ENCODE measurements at places on chromosomes 6 and 20.

DNA sequence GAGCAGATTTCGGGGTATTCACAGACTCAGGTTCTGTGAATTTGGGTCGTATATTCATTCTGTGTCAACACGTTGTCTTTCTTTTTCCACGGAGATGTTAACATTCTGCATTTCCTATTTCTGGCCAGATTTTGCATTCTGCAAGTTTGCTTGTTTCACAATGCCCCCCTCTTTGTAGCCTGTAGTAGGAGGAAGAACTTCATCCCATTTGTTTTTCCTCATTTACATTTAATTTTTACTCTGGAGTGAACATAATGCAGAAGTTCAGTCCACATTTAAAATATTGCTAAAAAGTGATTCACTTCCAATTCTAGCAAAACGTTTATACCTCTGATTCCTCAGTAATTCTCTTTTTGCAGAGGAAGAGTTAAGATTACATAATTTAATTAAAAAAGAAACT is 12.9 kb downstream of the TAGAP start:
- DNase-seq = no peak

GRCh38 chr6:124573953-124574352 is 388.3 kb upstream of the RNF217 start:
- DNase-seq = no peak

DNA sequence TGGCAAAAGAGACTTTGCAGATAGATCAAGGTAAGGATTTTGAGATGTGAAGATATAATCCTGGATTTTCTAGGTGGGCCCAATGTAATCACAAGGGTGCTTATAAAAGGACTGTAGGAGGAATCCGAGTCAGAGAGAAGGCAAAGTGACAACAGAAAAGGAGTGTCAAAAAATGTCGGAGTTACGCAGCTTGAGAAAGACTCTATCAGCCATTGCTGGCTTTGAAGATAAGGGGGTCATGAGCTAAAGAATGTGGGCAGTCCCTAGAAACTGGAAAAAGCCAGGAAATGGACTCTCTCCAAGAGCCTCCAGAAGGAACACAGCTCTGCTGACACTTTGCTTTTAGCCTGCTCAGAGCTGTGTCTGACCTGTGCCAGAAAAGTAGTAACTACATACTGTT is 8.7 kb upstream of the RWDD1 start:
- DNase-seq = no peak

- DNase-seq = peak; percentile 89
Measured at GRCh38 chr6:43228951-43229802, at the start of gene DNPH1. DNPH1 (minus strand) TSS chr6:43229481; CDS start chr6:43229456, 25 bp downstream.

DNA sequence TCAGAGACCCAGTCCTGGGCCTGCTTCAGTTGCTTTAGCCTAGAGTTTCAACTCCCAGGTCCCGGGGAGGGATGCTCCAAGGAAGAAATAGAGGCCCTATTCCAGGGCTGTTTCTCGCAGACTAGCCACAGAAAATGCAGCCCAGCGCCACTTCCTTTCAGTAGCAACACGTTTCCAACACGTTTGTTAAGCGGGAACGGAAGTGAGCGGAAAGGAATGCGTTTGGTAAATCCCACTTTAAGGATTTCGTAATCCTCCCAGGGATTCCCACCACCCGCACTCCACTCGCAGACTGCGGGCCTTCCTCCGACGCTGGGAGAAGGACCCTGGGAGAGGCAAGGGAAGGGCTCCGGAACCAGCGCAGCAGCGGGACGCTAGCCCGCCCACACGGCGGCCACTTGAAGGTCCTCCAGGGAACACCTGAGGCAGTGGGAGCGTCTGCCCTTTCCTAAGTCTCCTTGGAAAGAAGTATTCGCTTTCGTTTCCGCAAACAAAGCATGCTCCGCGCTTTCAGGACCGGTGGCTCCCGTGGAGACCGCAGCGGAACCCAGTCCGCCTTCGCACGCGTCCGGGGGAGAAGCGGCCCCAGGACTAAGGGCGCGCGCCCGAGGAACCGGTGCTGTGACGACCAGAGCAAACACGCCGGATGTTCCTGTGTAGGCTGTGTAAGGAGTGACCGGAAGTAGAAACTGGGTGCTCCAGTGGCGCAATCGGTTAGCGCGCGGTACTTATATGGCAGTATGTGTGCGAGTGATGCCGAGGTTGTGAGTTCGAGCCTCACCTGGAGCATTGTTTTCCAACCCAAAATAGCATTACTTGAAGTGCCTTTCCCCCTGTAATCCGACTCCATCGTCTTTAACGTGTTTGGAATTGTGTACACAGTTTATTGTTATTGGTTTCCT is 227.6 kb upstream of the PRSS16 start:
- DNase-seq = peak; percentile 77

DNA sequence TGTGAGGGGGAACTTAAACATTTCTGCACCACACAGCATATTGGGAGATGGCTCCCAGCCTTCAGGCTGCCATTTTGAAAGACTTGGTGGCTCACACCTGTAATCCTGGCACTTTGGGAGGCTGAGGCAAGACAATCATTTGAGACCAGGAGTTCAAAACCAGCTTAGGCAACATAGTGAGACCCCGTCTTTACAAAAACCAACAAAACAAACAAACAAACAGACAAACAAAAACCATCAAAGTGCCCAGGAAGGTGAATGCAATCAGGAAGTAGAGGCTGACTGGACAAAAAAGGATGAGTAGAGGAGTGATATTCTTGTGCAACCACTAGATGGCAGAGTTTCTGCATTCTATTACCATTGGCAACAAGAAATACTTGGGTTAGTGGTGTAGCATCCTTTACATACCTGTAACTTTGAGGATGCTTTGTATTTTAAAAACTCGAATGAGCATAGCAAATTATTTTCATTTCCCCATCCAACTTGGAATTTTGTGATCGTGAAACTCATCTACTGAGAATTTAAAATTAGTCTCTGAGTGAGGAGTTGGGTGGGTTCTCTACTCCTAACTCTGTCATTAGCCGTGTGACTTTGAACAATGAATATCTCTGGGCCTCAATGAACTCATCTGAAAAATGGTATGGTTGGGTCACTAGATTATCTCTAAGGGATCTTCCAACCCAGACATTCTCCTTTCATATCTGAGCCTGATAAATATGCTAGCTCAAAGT is 84.4 kb downstream of the CRYBG1 start:
- DNase-seq = no peak

GRCh38 chr6:57182017-57182432 is 9.9 kb downstream of the BAG2 start:
- DNase-seq = no peak

DNA sequence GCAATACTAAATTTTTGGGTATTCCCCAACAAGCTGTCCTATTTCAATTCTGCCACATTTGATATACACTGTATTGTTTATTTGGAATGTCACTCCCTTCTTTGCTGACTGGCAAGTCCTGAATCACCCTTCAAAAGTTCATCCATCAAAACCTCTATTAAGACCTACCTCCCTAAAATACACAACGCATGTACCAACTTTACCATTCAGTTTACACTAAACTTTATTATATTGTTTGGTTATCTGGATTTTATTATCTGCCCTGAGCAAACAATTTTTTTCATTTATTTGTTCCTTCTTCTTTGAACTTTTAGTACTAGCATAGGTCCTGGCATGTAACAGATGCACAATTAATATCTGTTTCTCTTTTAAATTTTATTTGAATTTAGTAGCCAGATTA is 958.2 kb upstream of the ADGRB3 start:
- no peak for DNase-seq

DNA sequence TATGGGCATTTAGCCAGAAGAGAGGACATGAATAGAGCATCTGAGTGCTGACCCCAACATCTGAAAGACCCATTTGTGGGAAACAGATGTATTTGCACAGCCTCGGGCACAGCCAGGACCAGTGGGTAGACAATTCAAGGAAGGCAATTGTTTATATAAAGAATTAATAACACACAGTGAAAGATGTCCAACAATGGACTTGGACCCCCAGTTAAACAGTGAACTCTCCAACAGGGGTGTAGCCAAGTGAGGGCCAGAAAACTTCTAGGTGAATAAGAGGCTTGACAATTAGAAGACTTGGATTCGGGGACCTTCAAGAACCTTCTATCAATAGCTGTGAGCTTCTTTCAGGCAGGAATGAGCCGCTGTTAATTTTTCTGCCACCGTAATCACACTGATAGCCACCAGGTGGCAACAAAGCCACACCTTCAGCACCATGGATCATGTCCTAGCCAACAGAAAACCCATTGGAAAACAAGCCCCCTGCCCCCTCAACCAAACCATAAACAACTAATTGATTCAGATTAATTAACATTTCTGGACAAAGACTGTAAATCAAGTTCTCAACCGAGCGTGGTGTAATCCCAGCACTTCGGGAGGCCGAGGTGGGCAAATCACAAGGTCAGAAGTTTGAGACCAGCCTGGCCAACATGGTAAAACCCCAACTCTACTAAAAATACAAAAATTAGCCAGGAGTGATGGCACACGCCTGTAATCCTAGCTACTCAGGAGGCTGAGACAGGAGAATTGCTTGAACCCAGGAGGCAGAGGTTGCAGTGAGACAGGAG is 8.8 kb upstream of the SRSF6 start:
- no peak for DNase-seq

GRCh38 chr20:32231847-32232246 is 24.2 kb downstream of the POFUT1 start:
- DNase-seq = no peak

GRCh38 chr6:7298113-7298512 is 14.9 kb downstream of the SSR1 start:
- DNase-seq = no peak

GRCh38 chr6:161191671-161192070 is 82.2 kb downstream of the AGPAT4 start:
- no peak for DNase-seq

DNA sequence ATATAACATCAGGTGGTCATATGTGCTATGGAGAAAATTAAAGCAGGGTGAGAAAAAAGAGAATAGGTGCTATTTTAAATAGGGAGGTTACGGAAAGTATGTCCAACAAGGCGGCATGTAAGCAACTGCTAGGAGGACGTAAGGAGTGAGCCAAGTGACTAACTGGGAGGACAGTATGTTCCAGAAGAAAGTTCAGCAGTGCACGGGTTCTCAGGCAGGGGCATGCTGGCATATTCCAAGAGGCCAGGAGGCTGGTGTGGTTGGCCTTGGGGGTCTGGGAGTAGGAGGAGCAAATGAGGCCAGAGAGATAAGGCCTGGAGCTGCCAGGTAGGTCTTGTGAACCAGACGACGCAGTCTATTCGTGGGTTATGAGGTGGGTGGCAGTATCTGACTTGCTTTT is 112.4 kb downstream of the ARMC2 start:
- DNase-seq = no peak

- DNase-seq = peak; percentile 68
Measured at GRCh38 chr6:157561414-157561790, 180.4 kb downstream of the ZDHHC14 start.

GRCh38 chr6:104095661-104096416 is 763.9 kb downstream of the HACE1 start:
- no peak for DNase-seq

DNA sequence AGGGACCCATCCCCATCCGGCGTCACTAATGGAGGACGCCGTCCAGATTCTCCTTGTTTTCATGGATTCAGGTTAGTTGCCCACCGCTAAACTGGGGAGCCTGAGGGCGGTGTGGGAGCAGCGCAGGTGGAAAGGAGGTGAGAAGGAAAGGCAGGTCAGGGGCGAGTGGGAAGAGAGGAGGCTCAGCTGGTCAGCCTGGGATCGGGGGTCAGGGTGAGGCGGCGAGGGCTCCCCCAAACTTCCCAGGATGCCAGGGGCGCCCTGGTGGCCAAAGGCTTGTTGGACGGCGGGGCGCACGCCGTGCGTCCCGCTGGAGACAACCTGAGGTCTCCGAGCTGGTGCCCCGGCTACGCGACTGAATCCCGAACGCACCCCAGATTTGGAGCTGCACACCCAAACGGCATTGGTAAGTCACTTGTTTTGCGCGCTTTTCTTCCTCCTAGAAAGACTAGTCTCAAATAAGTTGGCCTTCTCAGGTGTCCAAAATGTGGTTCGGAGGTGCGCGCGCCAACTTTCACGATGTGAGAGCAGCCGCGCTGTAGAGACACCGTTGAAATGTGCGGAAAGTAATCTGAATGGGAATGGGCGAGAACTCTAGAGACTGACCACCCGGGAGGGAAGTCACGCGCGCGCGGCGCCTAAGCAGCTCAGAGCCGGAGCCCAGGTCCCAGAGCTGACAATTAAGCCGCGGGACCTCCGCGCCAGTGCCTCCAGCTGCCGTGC is 9.7 kb downstream of the GNAS-AS1 start:
- DNase-seq = no peak

DNA sequence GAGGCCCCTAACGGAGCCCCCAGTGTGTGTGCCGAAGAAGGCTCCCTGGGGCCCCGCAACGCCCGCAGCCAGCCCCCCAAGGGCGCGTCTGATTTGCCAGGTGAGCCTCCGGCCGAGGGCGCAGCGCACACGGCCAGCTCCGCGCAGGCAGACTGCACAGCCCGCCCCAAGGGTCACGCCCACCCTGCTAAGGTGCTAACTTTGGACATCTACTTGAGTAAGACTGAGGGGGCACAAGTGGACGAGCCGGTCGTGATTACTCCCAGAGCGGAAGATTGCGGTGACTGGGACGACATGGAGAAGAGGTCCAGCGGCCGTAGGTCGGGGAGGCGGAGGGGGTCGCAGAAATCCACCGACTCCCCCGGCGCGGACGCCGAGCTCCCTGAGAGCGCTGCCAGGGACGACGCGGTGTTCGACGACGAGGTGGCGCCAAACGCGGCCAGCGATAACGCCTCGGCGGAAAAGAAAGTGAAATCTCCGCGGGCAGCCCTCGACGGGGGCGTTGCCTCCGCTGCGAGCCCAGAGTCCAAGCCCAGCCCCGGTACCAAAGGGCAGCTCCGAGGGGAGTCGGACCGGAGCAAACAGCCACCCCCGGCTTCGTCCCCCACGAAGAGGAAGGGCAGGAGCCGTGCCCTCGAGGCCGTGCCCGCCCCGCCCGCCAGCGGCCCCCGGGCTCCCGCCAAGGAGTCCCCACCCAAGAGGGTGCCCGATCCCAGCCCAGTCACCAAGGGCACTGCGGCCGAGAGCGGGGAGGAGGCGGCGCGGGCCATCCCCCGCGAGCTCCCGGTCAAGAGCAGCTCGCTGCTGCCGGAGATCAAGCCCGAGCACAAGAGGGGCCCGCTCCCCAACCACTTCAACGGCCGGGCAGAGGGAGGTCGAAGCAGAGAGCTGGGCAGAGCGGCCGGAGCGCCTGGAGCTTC is 117.0 kb downstream of the RTN4IP1 start:
- peak; percentile 94 for DNase-seq
